ENCODE measurements at places on chromosomes 4 and X. TPM values are rescaled to one million over a fixed set of nuclear protein-coding genes. Genes with fewer than 3 reads are reported as not detected.

The SPACA5 gene
- not detected for total RNA-seq

The ADGRG2 gene
- 0.25 TPM for total RNA-seq

The JCHAIN gene
- total RNA-seq = 0.97 TPM

The AVPR2 gene
- total RNA-seq = 0.69 TPM

The SFRP2 gene
- 2.3 TPM for total RNA-seq

DNA sequence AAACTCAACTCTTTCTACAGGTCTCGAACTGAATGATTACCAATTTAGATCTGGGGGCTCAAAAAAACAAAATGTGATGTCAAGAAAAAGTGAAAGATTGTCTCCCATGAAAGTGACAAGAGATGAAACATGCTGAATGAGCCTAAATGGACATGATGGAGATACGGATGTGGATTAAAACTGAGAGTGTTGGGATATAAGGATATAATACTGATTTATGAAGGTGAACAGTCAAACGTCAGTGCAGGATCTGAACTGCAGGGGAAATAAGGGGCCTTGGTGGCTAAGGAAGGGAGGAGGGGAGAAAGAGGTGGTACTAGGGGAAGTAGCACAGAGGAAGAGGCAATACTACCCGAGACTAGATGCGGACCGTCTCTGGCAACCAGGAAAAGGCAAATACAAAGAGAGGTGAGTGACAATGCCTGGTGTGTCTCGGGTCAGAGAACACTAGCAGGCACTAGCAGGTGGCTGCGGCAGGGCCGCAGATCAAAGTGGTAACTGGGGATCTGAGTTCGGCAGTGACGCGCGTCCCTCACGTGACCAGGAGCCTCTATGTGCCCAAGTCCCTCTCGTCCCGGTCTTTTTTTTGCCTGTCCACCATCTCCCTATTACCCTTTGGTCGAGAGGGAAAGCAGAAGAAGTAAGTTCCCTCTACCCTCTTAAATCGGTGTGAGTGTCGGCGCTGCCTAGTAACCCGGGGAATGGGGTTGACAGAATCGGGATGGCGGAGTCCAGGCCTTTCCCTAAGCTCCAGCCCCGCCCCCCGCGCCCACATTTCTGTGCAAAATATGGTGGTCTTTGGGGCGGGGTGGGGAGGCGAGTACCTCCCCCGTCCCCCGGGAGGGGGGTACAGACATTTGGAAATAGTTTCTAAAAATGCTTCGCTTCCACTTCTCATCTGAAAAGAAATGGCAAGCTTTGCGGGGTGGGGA is at the start of gene TCEAL1:
Gene TCEAL1 (plus strand): TSS at position 590 of the 932 bp plus-strand sequence. CDS start 942 bp downstream, outside the sequence.
- peak; percentile 80 for DNase-seq

DNA sequence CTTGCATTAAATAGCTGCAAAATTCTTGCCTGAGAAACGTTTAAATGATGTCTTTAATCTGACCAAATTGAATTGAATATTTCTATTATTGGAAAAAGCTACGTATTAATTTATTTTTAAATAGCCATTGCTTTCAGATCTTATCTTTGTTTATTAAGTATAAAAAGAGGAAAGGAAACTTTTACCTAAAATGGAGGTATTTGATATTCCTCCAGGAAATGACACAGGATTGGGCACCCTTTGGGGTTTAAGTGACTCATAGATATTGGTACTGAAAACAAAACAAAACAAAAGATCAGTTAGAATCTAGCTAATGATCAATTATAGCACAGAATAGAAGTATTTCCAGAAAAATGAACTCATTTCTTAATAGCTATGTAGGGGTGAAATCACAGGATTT is 34.1 kb downstream of the PLS3 start:
- DNase-seq = no peak
